Myocyte (in vitro differentiated cells): ENCODE measurements at places on chromosomes 5 and 9.

GRCh38 chr5:65762234-65762633, 40.2 kb downstream of the NLN start:
- DNase-seq, result no peak

DNA sequence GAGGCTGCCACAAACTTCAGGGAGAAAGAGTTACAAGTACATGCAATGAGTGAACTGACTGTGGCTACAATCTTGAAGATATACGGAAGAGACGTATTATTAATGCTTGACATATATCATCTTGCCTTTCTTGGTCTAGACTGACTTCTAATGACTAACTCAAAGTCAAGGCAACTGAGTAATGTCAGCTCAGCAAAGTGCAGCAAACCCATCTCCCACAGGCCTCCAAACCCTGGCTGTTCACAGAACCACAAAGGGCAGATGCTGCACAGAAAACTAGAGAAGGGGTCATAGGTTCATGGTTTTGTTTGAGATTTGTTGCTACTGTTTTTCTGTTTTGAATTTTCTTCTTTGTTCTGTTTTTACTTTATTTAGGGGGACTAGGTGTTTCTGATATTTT, 21.0 kb downstream of the IL7R start:
- peak; percentile 23 for DNase-seq

- DNase-seq, result no peak
Measured at GRCh38 chr9:126591922-126592321, 21.8 kb upstream of the LMX1B start.

DNA sequence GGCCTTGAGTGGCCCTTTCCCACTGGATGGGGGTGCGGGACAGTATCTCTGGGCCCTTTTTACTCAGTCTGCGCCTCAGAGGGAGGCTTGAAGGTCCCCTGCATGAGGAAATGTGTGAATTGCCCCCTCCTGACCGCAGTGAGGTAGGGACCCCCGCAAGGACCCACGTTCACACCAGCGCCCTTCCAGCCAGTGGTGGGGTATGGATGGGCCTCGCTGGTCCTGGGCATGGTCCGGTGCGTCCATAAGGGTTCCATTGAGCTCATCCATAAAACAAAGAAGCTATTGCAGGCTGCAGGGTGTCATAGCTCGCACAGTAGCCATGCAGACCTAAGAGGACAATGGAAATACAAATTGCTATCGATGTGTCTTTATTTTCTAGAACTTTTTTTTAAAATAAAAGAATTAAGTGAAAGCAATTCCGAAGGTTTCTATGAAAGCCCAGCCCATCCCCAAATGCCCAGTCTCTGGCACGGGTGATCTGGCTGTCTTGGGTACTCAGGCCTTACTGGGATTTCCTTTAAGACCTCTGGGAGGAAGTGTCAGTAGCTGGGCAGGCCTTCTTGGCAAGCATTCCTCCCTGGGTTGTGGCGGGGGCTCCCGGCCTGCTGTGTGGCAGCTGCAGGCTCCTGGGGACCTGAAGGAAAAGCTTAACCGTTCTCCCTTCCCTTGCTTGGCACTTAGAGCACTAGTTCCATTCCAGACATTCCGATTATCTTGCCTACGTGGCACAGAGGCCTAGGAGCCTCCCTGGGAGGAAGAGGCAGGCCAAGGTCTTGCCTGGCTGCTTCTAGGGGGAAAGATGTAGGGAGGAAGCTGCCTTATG, 1.5 kb upstream of the SEMA5A start:
- DNase-seq, result peak; percentile 61

DNA sequence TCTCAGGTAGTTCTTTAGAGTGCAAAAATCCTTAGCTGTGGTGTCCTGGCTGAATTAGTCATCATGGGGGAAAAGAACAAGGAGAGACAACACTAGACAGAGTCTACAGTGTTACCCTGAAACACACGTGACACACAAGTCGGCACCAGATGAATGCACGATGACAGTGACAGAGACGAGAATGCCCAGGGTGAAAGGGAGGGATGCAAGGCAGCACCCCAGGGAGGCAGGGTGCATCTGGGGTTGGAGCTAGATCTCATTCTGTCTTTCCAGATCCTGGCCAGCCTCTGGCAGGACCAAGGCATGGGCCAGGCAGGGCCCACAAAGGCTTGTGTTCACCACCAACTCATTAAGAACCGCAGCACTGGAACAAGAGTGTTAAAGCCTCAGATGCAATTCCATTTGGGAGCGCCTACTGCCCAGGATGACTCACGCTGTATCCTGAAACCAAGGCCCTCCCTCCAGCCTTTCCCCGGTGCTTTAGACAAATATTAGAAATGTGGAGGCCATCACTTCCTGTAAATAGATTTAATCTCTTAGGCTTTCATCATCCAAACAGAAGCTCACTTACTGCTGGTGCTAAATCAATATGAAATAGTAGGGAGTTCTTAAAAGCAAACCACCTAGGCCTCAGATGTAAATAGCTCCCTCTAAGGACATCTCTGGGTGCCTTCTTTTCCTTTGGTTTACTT, 56.1 kb downstream of the IRX2 start:
- DNase-seq, result peak; percentile 6

GRCh38 chr9:21591221-21592062, 109.3 kb upstream of the IFNE start:
- peak; percentile 79 for DNase-seq

DNA sequence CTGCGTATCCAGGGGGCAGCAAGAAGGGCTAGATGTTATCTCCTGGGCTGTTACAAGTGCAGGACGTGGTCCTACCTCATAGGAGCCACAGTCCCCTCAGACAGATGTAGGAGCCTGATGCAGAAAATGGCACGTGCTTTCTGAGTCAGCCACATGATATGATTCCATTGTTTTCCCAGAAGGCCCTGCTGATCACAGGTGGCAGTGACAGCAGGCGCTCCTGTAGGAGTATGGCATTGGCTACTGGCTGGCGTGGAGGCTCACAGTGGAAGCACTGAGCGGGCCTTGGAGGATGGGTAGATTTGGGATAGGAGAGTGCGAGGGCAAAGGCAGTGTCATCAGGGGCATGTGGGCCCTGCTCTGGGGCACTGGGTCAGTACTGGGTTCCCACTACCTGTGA, 21.9 kb downstream of the USP20 start:
- DNase-seq, result no peak

- DNase-seq, result no peak
Measured at GRCh38 chr5:156803404-156803803, 46.7 kb upstream of the PPP1R2B start.

GRCh38 chr9:136622538-136622948, 40.2 kb upstream of the EGFL7 start:
- no peak for DNase-seq
